ENCODE measurements at places on chromosomes 7 and 10. TPM values are rescaled to one million over a fixed set of nuclear protein-coding genes. Genes with fewer than 3 reads are reported as not detected.

DNA sequence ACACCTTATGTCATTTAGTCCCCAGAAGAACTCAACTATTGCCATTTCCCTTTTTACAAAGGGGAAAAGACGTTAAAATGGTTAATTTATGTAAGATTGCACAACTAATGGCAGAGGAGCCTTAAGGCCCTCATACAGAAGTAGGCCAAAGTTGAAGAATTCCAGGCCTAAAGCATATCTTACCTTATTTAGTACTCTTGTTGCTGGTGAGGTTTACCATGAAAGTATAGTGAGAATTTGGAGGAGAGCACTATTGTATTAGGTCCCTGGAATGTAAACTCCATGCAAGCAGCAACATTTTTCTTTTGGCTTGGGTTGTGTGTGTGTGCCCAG, 731 bp upstream of the CRPPA start:
- peak; percentile 46 for DNase-seq

GRCh38 chr10:129344103-129344502, 122.9 kb upstream of the MGMT start:
- no peak for DNase-seq

Gene ANKRD30A
- not detected for total RNA-seq

- DNase-seq: peak; percentile 96
Observed at GRCh38 chr7:106486331-106486730, 174.6 kb downstream of the CCDC71L start.

Gene UROS
- 73.3 TPM for total RNA-seq

- DNase-seq: no peak
Observed at GRCh38 chr10:15829495-15829894, 30.8 kb downstream of the MINDY3 start.

DNA sequence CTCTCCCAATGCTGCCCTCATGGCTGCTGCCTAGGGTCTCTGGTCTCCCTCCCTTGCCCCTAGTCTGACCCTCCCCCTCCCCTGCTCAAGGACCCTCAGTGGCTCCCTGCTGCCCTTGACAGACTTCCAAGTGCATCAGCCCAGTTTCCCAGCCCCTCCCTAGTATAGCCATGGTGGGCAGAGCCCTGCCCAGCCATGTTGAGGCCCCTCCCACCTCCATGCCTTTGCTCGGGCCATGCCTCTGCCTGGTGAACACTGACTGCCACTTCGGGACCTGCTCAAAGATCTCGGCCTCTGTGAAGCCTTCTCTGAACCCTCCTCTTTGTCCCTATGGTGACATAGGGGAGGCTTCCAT, 73.2 kb downstream of the MYL10 start:
- no peak for DNase-seq

DNA sequence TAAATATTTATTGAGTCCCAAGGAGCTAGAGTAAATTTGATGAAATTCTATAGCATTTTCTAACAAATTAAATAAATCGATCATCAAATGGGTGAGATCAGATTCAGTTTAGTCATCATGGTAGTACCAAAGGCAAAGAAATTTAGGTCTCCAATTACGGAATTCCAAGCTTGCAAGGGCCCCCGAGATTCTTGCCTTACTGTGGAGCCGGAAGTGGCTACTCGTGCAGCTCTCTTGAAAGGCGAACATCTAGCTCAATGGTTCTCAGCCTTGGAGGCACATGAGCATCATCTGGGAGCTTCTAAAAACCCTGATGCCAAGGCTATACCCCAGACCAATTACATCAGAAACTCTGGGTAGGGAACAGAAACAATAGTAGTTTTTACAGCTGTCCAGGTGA, 117.9 kb upstream of the PRR15 start:
- DNase-seq: no peak

Gene SOSTDC1
- total RNA-seq: not detected

GRCh38 chr10:34092891-34093290, 722.2 kb downstream of the PARD3 start:
- no peak for DNase-seq
